ENCODE measurements at places on chromosomes 6 and 20. TPM values are rescaled to one million over a fixed set of nuclear protein-coding genes. Genes with fewer than 3 reads are reported as not detected.

GRCh38 chr6:154438882-154439415 lies 71.5 kb downstream of the CNKSR3 start:
- no peak for DNase-seq

DNA sequence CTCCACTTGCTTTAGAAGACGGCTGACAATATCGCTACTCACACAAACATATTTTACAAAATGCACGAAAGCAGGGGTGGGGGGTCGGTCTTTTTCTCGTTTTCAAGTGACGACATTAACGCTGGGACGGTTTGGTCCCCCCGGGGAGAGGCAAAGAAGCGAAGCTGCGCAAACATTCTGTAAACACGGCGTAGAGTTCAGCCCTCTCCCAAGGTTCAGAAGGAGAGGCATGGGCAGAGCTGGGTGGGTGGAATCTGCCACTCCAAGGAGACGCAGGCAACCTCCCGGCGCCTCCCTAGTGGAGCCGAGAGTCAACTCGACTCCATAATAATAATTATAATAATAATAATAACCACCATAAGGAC lies 2.4 kb downstream of the NKX2-2 start:
- DNase-seq, result no peak

DNA sequence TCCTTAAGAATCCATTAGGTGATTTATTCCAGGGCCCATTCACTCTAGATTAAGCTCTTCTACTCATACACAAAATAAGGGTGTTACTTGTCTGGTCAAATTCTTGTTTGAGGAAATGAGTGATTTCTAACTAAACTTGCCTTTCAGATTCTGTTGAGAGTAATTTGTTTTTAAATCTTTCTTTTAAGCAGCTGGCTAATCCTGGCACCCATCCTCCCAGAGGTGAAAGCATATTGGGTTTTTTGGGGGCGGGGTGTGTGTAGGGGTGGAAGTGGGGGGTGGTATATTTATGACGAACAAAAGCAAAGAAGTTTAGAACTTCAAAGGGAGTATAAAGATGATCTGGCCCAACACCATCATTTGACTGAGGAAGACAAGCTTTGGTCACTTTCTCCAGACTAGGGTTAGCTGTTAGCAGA lies 94.7 kb downstream of the RTN4IP1 start:
- DNase-seq, result no peak

DNA sequence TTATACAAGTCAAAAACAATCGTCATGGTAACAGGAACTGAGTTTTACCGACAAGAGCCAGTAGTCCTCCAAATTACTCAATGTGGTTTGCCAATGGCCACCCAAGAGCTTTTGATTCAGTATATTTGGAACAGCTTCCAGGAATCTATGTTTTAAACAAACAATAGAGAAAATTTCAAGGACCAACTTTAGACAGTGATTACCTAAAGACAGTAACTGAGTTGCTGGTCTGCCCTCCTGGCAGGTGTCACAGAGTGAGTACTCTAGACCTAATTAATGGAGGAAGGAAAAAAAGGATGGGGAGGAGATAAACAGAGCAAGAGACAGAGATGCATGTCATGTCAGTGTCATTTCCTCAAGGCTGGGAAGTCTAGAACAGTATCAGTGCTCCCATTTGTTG lies 361.3 kb upstream of the BTBD3 start:
- no peak for DNase-seq

DNA sequence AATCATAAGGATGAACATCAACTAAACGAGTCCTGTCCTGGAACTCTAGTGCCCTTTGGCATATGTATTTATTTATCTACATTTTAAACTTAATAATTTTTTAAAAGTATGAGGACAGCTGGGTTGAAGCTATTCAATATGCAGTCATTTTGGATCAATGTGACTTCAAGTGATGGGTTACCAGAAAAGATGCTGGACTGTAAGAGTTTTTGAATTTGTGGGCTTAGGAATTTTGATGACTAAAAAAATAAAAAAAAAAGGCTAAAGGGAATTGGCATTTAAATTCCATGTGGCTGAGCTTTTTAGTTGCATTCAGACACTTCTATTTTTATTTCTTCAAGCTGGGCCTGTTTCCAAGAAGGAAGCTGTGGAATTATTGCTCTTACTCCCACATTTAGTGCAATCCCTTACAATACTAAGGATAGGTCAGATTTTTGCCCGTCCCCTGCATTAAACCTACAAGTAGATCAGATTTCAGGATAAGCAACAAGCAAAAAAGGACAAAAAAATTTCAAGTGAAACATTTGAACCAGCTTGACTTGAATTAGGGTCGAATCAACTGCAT lies 704.2 kb upstream of the CITED2 start:
- DNase-seq, result no peak

DNA sequence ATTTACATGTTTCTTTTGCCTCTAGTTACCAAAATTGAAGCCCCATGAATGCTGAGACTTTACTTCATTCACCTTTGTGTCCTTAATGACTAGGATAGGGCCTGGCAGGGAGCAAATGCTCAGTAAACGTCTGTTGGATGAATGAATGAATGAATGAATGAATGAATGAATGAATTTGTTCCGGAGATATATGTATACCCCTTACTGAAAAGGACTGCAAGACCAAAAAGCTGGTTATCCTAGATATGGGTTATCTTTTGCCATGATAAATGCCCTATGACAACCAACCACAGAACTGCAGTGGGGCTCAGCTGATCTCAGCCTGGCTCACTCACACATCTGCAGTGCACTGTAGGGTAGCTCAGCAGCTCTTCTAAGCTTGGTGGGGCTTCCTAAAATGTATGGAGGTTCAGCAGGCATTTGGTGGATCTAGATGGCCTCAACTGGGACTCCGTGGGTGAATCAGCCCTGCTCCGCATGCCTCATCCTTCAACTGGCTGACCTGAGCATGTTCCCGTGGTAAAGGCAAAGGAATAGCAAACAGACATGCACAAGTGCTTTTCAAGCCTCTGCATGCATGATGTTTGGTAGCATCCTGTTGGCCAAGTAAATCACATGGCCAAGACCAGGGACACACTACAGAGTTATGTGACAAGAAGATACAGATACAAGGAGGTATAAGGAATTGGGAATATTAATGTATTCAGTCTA lies 378.7 kb upstream of the SOX4 start:
- DNase-seq, result no peak

GRCh38 chr6:122109075-122109474 lies 290.4 kb upstream of the HSF2 start:
- DNase-seq, result no peak

- no peak for DNase-seq
Observed at GRCh38 chr20:62402456-62403150, 4.5 kb downstream of the CABLES2 start.

GRCh38 chr6:154848580-154848979 lies 115.4 kb downstream of the SCAF8 start:
- no peak for DNase-seq

GRCh38 chr6:75292555-75292954 lies 8.0 kb upstream of the TMEM30A start:
- DNase-seq, result no peak

- DNase-seq, result no peak
Observed at GRCh38 chr6:36754582-36755434, 57.2 kb downstream of the RAB44 start.

- no peak for DNase-seq
Observed at GRCh38 chr6:57116776-57117175, 26.8 kb downstream of the ZNF451 start.

DNA sequence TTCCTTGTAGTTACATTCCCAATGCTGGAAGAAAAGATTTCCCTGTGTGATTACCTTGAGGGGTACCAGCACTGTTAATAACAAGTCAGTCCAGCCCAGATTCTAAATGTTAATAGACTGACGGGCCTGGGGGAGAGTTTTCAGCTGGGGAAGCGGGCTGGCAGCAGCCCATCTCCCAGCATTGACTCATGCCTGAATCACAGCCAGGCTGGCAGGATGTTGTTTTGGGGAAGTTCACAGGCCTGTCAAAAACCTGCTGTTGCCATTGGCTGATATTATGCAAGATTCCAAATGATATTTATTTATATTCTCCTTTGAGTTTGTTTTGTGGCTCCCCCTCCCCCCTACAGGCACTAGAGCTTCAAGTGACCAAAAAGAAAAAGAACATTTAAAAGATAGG lies 213.9 kb upstream of the CNR1 start:
- DNase-seq, result peak; percentile 70

GRCh38 chr6:95530176-95530819 lies 47.0 kb upstream of the MANEA start:
- no peak for DNase-seq

GRCh38 chr6:9986273-9986672 lies 428.6 kb downstream of the TFAP2A start:
- no peak for DNase-seq

GRCh38 chr6:40640599-40641227 lies 53.5 kb upstream of the LRFN2 start:
- no peak for DNase-seq

DNA sequence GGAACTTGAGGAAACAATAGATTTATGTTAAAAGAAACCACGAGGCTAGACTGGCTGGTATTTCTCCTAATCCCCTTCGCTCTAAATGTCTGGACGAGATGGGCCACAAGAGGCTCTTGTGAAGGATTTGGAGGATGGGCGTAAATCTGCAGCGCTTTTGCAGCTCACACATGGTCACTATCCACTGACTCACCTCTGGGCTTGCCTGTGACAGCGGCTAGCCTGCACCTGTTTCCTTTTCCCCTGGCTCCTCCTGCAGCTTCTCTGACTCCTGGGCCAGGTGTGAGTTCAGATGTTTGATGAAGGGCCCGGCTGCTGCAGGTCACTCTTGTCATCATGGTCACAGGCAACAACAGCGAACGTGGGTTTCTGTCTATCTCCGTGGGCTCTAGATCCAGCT lies 629.4 kb downstream of the CBLN4 start:
- DNase-seq, result no peak

DNA sequence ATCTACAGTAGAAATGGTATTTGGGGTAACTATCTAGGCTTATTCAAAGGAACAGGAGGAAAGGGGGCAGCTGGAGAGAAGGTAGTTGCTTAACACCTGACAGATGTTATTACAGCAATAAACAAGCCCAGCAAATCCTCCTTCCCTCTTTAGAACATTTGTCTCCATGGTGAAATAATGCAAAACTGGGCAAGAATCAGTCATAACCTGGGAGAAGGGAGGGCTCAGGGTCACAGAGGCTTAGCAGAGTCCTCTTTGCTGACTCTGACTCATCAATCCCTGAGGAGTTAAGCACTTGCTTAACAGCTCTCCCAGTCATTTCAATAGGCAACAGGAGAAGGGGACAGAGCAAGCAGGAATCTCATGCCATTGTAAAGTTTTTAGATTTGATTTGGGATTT lies 230.3 kb downstream of the IBTK start:
- DNase-seq, result peak; percentile 82

DNA sequence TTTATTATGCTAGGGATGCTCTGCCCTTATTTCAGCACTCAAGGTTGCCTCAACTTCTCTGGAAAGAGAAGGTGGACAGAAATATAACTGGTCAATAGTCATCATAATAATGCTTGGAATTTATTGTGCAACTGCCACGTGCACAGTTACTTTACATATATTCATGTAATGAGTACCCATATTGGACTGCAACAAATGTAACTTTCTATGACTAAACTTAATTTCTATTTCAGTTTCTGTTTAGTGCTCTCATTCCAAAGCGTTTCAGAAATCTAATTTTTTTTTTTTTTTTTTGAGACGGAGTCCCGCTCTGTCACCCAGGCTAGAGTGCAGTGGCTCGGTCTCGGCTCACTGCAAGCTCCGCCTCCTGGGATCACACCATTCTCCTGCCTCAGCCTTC lies 28.3 kb upstream of the CD83 start:
- DNase-seq, result no peak

- DNase-seq, result no peak
Observed at GRCh38 chr6:105920071-105920470, 166.1 kb upstream of the PRDM1 start.

- DNase-seq, result no peak
Observed at GRCh38 chr6:36083446-36083845, 46.9 kb upstream of the MAPK13 start.

DNA sequence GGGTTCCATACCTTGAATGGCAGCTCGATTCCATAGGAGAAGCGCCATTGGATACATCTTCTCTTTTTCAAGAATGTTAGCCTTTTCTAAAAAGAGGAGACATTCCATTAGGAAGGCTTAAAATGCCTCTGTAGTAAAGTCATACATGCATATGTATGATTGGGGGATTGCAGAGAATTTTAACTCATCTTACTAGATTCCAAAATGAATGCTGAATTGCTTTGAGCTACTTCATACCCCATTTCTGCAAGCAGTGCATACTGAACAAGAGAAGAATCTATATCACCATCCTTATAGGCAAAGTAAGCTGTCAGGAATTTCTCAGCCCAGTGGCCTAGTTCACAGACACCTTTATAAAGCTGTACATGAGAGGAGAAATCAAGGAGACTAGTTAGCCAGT lies 80.3 kb downstream of the NDUFAF5 start:
- no peak for DNase-seq

GRCh38 chr6:53771785-53772624 lies 22.8 kb upstream of the LRRC1 start:
- no peak for DNase-seq

- DNase-seq, result no peak
Observed at GRCh38 chr20:47220161-47220582, 136.3 kb downstream of the ZMYND8 start.

DNA sequence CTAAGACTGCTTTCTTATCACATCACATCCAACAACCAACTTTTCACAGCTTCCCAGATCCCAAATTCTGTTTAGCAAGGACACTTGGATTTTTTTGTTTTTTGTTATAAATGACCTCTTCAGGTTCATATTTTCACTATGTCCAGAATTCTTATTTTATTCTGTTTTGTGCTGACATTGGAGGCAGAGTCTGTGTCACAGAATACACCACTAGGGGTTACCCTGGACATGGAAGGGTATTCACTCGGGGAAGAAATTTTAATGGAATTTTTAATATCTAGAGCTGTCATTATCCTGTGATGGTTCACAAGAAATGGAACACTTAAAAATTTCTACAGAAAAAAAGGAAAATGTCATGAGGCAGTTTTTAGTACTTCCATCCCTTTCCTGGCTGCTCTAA lies 12.0 kb upstream of the SLC2A12 start:
- DNase-seq, result no peak

Gene OR2H2
- not detected for total RNA-seq

Gene ARFGEF3
- total RNA-seq, result 2.6 TPM

Gene PTCRA
- total RNA-seq, result not detected

Gene GMPR
- 26.5 TPM for total RNA-seq

Gene HLA-DOB
- total RNA-seq, result 1.8 TPM

Gene CTSA
- total RNA-seq, result 54.8 TPM

Gene BANF2
- total RNA-seq, result not detected

Gene BTBD3
- 47.6 TPM for total RNA-seq

Gene TGM2
- 101 TPM for total RNA-seq

Gene PACSIN1
- total RNA-seq, result 1.9 TPM

Gene HSPA1A
- 162 TPM for total RNA-seq

Gene PI3
- total RNA-seq, result not detected

Gene BPIFB4
- not detected for total RNA-seq

Gene RAB44
- not detected for total RNA-seq

Gene NKAIN2
- total RNA-seq, result 4.4 TPM

Gene CEP250
- 12.8 TPM for total RNA-seq

Gene BMP5
- total RNA-seq, result 0.28 TPM

Gene PEX7
- total RNA-seq, result 6.9 TPM

Gene MDFI
- total RNA-seq, result 5.6 TPM

Gene C6orf89
- total RNA-seq, result 51.4 TPM
